AG04450 (cell line): ENCODE measurements at places on chromosomes 16 and 17.

GRCh38 chr17:51059781-51060180 lies 60.9 kb downstream of the SPAG9 start:
- no peak for DNase-seq

GRCh38 chr17:38357486-38358123 lies 6.0 kb downstream of the SOCS7 start:
- no peak for DNase-seq

DNA sequence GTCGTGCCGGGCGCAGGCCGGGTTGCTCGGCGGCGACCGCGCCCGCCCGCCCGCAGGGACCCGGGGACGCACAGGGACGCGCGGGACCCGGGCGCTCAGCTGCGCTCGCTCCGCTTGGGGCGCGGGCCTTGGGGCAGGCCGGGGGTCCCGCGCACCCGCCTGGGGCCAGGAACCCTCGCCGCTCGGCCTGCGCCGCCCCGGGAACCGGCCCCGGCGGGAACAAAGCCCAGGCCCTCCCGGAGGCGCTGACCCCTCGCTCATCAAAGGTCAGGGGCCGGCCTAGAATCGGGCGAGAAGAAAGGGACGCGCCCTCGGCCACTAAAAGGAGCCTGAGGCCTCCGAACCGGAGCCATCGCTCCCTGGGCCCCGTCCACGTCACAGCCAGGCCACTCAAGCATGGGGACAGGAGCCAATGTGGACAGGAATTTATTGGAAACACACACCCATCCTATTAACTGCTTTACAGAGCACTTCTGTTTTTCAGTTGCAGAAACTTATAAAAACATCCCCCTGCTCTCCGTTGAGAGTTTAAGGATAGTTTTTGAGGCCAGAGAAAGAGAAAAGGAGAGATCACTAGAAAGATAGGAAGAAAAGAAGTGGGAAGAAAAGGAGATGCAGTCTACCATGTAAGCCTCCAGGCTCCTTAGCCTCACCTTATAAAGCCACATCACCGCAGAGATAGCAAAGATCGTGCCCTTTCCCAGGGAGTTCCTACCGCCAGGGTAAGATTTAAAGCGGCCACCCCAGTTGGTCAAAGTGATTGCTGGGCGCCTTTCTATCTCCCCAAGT lies 558 bp upstream of the ZFHX3 start:
- no peak for DNase-seq

DNA sequence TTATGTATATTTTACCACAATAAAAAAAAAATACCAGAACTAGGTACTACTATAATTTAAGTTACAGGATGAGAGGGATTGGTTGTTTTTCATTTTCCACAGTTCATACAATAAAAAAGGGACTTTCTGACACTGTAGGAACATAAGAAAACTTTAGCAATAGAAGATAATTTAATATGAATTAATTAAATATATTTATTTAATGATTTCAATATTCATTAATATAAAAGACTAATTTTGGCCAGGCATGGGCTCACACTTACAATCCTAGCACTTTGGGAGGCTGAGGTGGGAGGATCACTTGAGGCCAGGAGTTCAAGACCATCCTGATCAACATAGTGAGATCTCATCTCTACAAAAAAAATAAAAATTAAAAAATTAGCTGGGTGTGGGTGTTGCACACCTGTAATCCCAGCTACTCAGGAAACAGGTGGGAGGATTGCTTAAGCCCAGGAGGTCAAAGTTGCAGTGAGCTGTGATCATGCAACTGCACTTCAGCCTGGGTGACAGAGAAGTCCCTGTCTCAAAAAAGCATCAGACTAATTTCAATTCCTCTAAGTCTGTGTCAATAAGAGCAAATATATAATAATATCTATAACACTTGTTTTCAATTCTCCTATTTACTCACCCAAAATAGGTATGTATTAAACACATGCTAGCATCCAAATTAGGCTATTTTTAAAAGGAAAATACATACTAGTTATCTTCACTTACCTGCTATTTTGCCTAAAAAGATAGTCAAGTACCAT lies 79.6 kb downstream of the BRIP1 start:
- DNase-seq: no peak

DNA sequence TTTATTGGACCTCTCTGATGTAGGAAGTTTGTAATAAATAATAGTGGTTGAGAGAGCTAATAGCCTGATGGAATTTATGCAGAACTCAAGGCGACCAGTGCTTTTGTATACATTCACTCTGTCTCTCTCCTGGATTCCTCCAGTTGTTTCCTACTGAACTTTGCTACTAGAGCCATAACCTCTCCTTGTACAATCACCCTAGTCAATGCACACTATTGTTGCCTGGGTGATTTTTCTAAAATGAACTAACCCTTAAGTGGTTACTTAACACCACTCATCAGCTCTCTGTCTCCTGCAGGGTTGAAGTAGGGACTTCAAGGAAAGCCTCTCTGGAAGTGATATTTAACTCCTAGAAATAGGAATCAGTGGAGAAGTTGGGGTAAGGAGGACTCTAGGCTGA lies 9.7 kb downstream of the PHKB start:
- DNase-seq: no peak
